ENCODE measurements at places on chromosomes 12 and 14.
A peak's percentile ranks its signal among the peaks of the same experiment; 100 is the strongest.

GRCh38 chr14:55240526-55241178 lies 30.6 kb upstream of the FBXO34 start:
- DNase-seq: no peak

DNA sequence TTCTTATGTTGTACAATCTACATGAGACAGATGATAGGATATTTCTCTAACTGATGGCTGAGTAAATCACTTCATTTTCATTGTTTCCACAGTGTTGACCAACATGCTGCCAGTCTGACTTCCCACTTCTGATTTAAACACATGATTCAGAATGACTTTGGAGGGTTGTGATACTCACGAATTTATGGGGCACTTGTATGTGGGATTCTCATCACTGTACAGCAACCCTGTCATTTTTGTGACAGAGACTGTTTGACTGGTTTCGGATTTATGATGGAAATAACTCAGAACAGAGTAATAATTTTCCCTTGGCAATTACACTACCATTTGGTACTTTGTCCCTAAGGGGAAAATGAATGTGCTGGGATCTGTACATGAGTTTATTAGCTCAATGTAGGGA lies 333.8 kb downstream of the TRHDE start:
- no peak for DNase-seq

DNA sequence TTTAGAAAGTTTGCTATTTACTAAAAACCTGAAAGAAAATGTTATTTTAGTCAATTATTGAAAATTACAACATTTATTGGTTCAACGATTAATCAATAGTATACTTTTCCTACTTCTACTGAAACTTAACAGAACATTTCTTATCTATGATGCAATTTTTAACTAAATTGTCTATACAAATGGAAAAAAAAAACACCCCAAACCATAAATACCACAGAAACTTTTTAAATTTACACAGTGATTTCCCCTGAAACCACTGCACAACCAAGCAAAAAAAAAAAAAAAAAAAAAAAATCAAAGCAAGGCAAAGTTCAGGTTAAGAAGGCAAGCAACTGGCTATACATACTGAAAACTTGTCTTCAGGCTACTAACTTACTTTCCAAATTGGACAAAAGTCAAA lies 71.9 kb upstream of the POC1B start:
- DNase-seq: no peak

GRCh38 chr12:120453977-120454376 lies 7.7 kb downstream of the GATC start:
- DNase-seq: peak; percentile 27

DNA sequence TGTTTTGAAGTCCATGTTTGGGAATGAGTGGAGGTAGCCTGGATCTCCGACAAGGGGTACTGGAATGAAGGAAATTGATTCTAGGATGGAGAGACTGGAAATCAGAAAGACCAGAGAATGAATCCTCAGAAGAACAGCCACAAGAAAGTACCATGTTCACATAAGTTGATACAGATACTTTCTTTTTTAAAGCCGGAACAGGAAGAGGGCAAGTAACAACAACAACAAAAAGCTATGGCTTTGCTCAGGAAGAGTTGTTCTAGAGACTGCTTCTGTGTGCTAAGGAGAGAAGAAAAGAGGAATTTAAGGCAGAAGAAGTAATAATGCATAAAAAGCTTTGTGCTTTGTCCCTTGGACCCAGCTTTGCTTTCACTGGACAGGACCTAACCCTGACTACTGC lies 6.2 kb downstream of the TC2N start:
- no peak for DNase-seq

- no peak for DNase-seq
Measured at GRCh38 chr12:88398031-88398430, 182.2 kb downstream of the KITLG start.

DNA sequence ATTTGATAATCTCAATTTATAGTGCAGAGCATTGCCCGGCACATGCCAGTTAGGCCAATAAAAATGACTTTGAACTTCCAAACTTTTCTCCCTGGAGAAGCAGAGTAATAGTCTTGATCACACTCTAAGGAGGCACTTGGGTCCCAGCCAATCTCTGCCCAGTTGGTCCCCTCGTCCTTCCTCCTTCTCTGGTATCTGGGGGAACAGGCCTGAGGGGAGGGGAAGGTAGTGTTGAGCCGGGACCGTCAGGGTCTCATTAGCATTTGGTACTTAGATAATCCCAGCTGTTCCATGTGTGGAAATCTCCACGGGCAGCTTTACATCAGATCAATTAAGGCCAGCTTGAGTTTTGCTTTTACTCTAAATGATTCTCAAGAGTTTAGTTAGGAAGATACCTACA lies 70.1 kb downstream of the ZNF641 start:
- no peak for DNase-seq

- DNase-seq: no peak
Measured at GRCh38 chr12:25500651-25501050, 52.4 kb downstream of the LMNTD1 start.

DNA sequence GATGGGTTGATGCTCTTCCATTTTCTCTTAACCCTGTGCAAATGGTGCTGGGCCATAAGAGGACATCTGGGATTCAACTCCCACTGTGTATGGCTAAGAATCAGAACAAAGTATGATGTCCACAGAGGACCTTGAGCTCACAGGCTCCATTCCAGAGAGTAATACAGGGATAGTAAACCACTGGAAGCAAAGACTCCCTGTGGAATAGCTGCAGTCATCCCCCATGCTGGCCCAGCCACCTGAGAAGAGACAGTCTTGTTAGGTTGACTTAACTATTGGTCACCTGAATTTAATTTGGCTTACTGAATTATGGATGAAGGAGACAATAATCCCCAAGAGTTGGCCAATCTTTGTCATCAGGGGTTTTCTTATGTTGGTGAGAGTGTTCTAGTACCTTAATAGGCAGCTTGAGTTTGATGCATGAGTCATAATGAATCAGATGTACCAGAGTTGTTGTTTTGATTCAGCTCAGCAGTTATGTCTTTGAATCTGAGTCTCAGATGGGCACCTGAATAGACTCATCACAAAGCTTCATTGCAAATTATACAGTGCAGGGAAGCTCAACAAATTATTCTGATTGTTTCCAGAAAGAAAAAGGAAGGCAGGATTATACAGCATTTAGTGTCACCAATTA lies 122.7 kb downstream of the SSPN start:
- DNase-seq: no peak

GRCh38 chr14:104569435-104569834 lies 10.1 kb upstream of the C14orf180 start:
- DNase-seq: no peak

- peak; percentile 95 for DNase-seq
Measured at GRCh38 chr14:45253070-45253753, at the start of gene MIS18BP1. TSS of gene MIS18BP1 (minus strand) at chr14:45253202. CDS start at chr14:45247286, 5,916 bp downstream.

DNA sequence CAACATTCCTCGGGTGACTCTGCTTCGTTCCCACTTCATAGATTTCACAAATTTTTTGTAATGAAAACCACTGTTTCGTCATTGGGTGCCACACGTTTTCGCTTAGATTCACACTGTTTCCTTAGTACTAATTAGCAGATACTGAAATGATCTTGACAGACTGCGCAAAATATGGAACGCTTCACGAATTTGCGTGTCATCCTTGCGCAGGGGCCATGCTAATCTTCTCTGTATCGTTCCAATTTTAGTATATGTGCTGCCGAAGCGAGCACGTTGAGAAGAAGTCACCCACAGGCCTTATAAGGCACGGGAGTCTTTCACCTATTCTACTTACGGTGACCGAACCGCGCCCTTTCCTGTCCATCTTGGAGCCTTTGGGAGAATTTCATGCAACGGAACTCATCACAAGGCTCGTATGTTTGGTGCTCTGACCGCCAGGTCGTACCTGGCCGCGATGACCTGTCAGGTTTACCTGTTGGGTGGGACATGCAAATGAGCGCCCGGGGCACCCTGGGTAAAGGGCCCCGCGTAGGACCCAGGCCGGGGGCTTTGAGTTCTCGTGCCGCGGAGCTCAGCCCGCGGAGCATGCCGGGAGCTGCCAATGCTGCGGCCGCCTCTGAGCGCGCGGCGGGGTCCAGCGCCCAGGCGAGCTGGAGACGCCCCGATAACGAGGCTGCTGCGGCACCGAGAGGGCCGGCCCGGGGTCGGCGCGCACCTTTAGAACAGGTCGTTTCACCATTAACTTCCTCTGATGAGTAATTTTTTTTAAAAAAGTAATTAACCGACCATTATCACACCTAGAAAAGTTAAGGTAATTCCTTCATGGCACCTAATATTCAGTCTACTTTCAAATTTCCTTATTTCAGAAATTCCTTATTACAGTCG lies at the start of gene RNU6-8:
RNU6-8 (minus strand) TSS at position 272 of the 885 bp plus-strand sequence.
- DNase-seq: peak; percentile 89

GRCh38 chr12:32248441-32249140 lies 141.9 kb downstream of the BICD1 start:
- DNase-seq: no peak

GRCh38 chr12:7995266-7995963 lies 37.1 kb upstream of the FOXJ2 start:
- DNase-seq: peak; percentile 92

DNA sequence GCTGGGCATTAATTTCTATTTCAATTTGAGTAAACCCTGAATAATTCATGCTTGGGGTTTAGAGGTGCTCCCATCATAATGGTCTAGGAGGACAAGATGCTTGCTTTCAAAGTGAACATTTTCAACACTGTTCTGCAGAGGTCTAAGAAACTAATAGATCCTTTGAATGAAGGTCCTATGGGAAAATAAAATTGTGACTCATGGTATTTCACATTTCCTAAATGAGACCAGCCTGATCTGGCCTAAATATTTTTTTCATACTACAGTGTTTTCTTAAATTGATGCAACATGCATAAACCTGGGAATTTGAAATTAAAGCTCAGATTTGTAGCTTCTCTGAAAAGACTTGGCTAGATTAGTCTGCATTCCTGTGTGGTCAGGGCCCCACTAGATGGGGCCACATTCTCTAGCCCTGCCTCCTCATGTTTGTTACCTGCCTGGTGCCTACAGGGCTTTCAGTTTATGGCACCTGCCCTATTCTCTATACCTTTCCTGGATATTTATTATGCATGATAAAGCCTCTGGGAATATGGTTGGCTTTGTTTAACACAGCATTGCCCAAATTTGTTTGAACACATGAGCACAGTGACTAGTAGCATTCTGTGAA lies 112.7 kb downstream of the METTL25 start:
- no peak for DNase-seq

DNA sequence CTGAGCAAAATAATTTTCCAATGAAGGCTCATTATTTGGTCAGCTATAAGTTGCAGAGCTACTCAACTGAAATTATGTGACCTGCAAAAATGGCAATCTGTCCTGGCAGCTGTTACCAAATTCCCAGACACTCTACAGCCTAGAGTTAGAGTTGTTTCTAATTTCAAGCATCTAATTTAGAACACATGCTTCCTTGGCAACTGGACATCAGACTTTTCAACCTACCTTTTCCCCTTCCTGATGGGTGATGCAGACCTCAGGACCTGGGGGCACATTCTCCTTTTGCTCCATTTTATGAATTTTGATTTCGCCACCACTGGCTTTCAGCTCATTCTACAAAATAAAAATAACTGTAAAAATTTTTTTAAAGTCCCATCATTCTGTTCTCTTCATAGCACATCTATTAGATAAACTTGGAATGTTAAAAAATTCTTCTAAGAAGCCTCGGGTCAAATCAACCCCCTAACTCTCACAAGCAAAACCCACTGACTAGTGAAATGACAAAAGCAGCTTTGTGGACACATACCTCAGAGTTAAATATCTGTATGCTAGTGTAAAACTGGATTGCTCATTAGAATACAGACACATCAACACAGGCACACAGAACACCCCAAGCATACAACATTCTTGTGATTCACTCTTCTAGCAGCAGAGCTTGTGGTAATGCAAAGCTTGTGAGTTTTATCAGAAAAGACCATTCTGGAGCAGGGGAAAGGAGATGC lies 33.5 kb upstream of the CERS5 start:
- no peak for DNase-seq

DNA sequence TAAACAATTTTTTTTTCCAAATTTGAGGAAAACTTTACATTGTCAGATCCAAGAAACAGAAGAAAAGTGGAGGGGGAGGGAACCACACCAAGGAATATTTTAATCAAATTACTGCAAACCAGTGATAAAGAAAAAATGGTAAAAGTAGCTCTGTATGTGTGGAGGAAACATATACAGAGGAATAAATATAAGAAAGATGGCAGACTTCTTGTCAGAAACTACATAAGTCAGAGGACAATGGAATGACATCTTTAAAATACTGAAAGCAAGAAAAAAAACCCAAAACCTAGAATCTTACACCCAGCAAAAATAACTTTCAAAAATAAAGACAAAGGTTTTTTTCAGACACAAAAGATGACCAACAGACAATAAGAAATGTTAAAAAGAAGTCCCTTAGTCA lies 10.2 kb upstream of the LLPH start:
- DNase-seq: no peak

Measured in stimulated activated CD4-positive, alpha-beta T cell treated with anti-CD3 and anti-CD28 coated beads, Interleukin-15, amount 100 ng/mL, for 24 hours (primary cell).